ENCODE measurements at places on chromosomes 1 and 21.

DNA sequence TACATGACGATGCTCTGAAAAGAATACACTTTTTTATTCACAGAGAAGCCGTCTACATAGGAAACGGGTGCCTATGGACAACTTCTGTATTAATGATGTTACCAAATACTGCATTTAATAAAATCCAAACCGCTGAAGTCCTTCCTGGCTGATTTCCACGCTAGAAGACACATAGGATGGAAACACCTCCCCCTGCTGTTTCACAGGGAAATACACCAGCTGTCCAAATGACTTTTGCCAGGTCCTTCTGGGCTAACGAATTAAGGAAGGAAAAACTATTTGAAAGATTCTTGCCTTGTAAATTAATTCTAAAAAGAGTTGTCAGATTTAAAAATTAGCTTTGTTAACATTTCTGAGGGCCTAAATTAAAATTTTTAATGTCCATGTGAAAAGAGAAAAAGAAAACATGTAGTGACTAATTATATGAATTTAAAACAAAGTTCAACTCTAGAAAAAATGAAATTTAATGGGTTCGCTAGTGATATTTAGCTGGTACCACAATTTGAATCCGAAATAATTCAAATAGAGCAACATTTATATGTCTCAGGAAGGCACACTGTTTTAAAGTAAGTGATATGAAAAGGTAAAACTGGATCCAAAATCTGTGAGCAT, 146.0 kb downstream of the RERE start:
- DNase-seq, result no peak

DNA sequence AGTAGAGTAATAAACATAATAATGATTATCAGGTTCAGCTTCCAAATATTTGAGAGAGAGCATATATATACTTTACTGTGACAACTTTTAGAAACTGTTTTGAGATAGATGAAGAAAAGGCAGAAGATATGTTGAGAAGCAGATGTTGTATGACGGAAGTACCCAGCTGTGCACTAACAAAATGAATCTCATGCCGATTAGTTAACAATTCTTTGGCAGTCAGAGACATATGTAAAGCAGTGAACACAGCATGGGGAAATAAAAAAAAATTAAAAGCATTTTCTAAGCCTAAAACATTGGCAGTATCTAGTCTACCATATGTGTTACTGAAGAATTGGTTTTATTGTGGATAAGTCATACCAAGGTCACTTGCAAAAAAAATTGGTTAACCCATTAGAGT, 51.8 kb downstream of the MAGI3 start:
- DNase-seq, result no peak

DNA sequence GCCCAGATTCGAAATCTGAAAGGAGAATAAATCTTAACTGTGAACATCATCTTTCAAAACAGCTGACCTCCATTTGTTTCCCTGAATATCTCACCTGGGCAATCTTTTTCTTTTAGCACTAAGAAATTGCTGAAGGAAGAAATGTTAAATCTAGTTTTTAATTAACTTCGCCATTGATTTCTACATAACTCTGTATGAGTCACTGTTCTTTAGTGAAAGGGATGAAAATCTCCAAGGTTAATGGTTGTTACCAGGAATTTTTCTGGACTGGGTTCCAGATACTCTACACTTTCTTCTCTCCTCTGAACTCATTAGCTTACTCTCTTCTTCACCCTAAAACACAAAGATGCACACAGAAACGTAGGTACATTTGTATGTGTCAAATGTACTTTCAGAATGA, 235.7 kb downstream of the BACH1 start:
- no peak for DNase-seq

GRCh38 chr1:203308328-203308922, 3.1 kb downstream of the BTG2 start:
- no peak for DNase-seq

DNA sequence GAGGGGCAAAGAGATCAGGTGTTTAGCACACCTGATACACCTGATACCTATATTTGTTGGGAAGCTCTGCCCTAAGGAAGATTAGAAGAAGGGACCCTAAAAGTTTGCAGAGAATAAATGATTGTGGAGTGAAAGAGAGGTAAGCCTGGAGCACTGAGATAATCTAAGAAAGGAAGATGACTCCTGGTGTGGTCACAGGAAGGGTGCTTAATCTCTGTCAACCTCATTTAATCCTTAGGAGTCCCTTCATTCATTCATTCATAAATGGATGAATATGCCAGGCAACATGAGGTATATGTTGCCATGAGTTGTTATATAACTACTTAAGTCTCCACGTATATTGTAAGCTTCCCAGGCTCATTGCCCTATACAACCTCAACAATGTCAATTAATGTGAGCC, 16.2 kb upstream of the MNDA start:
- no peak for DNase-seq

DNA sequence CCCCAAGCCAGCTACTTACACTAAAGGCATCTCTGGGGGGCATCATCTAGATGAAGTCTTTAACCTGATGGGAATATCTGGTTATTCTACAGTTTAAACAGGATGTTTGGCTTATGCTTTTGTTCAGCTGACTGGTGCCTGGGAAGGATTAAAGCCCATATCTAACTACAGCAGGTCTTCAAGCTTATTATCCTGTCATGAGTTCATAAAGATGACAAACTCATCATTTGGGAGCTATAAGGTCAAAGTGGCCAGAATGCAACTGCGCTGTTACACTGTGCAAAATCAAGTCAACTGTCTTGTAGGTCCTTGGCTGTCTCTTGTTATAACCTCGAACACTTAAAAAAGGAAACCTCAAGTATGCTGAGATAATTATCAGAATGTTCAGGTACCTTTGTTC, 18.6 kb upstream of the MOB3C start:
- DNase-seq, result no peak

GRCh38 chr1:97508653-97509218, 412.1 kb downstream of the DPYD start:
- DNase-seq, result no peak
